Stimulated activated CD8-positive, alpha-beta memory T cell treated with anti-CD3 and anti-CD28 coated beads, Interleukin-2, amount 100 ng/mL, for 48 hours (primary cell): ENCODE measurements at places on chromosomes 5 and 9.

DNA sequence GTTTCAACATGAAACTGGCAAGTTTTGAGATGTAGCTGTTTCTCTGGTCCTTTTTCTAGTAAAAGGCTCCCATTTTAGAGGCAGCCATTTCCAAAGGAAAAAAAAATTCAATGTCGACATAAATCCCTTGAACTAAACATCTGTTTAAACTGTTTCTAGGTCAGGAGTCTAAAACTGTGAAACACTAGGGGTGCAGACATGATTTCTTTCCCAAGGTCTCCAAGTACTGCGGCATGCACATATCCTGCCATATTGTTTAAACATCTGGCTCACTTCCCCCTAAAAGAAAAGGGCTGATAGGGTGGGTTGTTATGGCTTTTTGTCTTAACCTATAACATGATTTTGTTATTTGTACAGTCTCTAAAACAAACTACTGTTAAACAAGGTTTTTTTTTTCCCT, 51.1 kb downstream of the NFIB start:
- no peak for DNase-seq

DNA sequence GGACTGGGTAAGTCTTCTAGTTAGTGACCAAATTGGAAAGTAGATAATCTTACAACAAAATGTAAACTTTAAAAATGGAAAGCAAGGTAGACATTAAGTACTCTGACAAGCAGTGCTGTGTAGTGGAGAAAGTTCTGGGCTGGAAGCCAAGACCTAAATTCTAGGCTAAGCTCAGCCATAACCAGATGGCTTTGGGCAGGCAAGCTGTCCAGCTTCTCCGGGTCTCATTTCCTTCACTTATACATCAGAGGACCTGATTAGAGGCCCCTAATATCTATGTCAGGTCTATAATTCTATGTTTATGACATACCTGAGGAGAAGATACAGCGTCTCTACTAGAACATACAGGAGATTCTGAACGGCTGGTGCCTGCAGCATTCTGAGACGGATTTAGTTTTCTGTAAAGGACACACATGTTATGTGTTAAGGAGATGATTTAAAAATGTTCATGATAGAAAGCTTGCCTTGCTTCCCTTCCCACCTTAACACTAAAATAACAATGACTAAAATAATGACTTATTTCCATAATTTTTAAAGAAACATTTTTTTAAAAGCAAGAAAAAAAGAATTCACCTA, 61.2 kb downstream of the ELL2 start:
- DNase-seq: no peak

GRCh38 chr9:89418882-89419640, 78.9 kb downstream of the SEMA4D start:
- peak; percentile 71 for DNase-seq

DNA sequence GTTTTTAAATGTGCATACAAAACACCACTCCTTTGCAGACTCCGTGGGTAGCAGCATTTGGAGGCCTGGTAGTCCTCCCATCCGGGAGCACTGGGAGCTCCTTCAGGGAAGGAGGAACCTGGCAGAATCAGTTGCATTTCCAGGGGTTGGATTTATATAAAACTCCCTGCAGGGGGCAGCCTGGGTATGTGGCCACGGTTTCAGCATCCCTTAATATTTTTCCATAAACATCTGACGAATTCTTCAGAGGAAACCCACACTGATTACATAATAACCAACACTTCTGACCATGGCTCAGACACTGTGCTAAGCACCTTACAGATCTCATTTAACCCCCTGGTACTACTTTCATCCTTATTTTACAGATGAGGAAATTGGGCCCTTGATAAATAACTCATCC, 6.1 kb upstream of the AFAP1L1 start:
- no peak for DNase-seq

GRCh38 chr5:116410336-116410890, 164.2 kb downstream of the SEMA6A start:
- no peak for DNase-seq

DNA sequence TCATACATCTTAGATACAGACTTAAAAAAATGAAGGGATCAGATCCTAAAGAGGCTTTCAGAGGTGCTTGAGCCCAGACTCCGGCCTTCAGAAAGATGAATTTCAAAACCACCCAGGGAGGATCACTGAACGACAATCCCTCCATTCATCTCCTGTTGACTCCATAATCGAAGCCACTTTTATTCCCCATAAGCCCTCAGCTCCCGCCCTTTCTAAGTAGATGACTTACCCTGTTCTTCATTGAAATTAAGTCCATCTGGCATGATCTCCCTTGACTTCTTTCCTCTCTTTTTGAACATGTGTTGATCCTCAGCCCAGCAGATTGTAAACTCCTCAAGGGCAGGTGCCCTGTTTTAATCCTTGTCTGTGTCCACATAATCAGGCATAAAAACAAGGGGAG, 50.8 kb upstream of the ASTN2 start:
- DNase-seq: no peak

GRCh38 chr5:160919626-160920025, 67.6 kb upstream of the ATP10B start:
- no peak for DNase-seq

DNA sequence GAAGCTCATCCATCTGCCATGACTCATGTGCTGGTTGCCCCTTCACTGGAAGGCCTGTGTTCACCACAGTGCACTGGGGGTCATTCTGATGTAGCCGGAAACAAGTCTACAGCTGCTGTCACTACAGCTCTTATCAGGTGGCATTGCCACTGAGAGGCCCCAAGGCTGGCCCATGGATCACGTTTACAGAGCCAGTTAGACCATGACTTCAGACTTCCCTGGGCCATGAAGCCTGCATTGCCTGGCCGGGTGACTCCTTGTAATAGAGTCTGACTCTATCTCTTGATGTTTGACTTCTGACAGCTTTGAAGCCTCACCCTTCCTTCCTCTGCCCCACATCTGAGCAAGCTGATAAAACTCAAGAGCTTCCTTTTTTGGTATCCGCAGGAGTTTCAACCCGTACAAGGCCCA, 473.5 kb upstream of the DAP start:
- DNase-seq: no peak

DNA sequence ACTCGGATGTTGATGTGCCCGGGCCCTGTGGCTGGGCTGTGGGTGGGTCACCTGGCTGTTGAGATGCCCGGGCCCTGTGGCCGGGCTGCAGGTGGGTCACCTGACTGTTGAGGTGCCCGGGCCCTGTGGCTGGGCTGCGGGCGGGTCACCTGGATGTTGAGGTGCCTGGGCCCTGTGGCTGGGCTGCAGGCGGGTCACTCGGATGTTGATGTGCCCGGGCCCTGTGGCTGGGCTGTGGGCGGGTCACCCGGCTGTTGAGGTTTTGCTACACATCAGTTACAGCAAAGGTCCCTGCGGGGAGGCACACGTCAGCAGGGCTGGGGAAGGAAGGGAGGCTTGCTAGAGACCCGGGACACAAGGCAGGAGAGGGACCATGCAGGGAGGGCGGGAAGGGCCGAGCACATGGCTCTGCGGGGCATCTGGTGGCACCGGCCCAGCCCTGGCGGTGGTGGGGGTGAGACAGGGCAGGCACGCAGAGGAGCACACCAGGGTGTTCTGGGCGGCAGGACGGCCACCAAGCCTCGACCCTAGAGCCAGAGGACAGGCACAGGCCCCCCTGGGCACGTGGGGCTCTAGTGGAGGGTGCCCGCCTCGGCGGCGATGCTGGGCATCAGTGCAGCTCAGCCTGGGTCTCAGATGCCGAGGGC, 35.4 kb downstream of the PNPLA7 start:
- no peak for DNase-seq
